ENCODE measurements at places on chromosomes 2 and 18. TPM values are rescaled to one million over a fixed set of nuclear protein-coding genes. Genes with fewer than 3 reads are reported as not detected.
A peak's percentile ranks its signal among the peaks of the same experiment; 100 is the strongest.

- DNase-seq = no peak
Observed at GRCh38 chr2:171587567-171587966, 65.3 kb downstream of the CYBRD1 start.

DNA sequence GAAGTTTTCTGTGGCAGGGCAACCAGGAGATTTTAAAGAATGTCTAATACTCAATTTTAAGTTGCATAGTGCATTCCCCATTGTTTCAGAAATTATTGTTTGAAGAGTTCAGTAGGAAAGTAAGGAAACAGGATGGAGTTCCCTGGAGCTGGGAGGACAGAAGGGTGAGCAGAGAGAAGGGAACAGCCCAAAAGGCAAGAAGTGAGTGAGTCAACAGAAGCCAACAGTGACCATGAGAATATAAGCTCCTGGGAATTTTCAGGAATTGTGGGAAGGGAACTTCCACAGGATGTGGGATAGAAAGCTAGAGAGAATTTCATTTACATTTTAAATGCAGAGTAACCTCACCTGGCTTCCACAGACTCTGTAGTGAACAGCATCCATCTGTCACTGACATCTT, 268.1 kb upstream of the ATP5MC3 start:
- no peak for DNase-seq

RPL31 gene
- total RNA-seq = 1,012 TPM

AQP12A gene
- total RNA-seq = not detected

- no peak for DNase-seq
Observed at GRCh38 chr2:214193943-214194342, 216.9 kb upstream of the VWC2L start.

GRCh38 chr2:56040834-56041233, 117.3 kb upstream of the EFEMP1 start:
- no peak for DNase-seq

- no peak for DNase-seq
Observed at GRCh38 chr2:212392544-212392943, 146.1 kb downstream of the ERBB4 start.

GRCh38 chr2:84885111-84885510, 4.2 kb upstream of the TRABD2A start:
- peak; percentile 18 for DNase-seq

TOGARAM2 gene
- 23.9 TPM for total RNA-seq

Measured in activated CD8-positive, alpha-beta memory T cell treated with anti-CD3 and anti-CD28 coated beads, Interleukin-2, amount 10 ng/mL, durations not matched to agents 7 days and 5 days (primary cell).